Fibroblast of lung (primary cell): ENCODE measurements at places on chromosomes 4 and X. TPM values are rescaled to one million over a fixed set of nuclear protein-coding genes. Genes with fewer than 3 reads are reported as not detected.

DNA sequence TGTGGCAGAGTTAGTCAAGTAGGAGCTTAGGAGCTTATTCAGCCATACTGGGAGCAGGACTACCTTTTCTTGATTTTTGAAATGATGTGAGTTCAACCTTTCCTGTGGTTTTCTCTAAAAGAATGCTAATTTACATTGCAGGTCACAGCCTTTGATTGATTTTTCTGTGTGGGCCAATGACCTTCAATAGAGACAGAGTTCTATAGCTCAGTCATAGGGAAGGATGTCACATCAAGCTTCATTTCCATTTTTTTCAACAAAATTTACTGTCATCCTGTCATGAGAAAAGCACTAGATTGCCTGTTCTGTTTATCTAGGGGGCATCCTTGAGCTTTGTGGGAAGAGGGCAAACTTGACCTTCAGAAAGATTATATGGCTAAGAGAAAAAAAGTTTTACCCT, 448.7 kb downstream of the MID1IP1 start:
- H3K27me3 ChIP-seq, result no peaks in the 10 kb centered on the region
- H3K36me3 ChIP-seq, result no peaks in the 10 kb centered on the region
- H3K27ac ChIP-seq, result no peak overlapping the region
- no peak for DNase-seq
- H3K4me1 ChIP-seq, result no peaks in the 10 kb centered on the region
- no peak overlapping the region for H3K4me3 ChIP-seq

Gene AFAP1
- 30.1 and 34.9 TPM in 2 replicates for total RNA-seq

Gene RBM46
- total RNA-seq, result under 0.01 TPM in 1 of 2 replicates, not detected in the other

DNA sequence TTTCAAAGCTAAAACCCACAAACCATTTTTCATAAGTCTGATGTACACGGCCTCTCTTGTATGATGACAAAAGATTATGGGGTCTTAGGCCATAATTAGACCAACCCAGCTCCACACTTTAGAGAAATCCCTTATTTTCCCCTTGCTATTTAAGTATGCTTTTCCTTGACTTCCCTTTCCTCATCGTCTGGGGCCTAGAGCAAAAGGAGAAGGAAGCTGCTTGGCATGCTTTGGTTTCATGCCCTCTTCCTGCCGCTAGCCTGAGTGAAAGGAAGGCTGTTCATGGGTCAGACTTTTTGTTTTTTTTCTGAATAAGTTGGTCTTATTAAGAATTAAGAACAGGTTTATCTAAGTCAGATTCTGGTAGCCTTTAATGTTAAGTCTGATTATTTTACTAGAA, 10.6 kb upstream of the RASGEF1B start:
- no peak overlapping the region for H3K27ac ChIP-seq
- DNase-seq, result no peak
- H3K27me3 ChIP-seq, result no peaks in the 10 kb centered on the region
- no peaks in the 10 kb centered on the region for H3K4me1 ChIP-seq
- H3K36me3 ChIP-seq, result no peaks in the 10 kb centered on the region
